Cardiac ventricle fibroblast (primary cell): ENCODE measurements at places on chromosomes 16 and 17. TPM values are rescaled to one million over a fixed set of nuclear protein-coding genes. Genes with fewer than 3 reads are reported as not detected.

AOC3 gene
- 3.3 and 6.3 TPM in 2 replicates for total RNA-seq

CDH13 gene
- 71.3 and 75.6 TPM in 2 replicates for total RNA-seq

CCDC144A gene
- 0.68 and 1.3 TPM in 2 replicates for total RNA-seq

LSM12 gene
- total RNA-seq = 34.0 and 34.5 TPM in 2 replicates

DPEP3 gene
- not detected in 2 replicates for total RNA-seq

KIF18B gene
- total RNA-seq = 1.00 and 1.5 TPM in 2 replicates

SPATA32 gene
- not detected in 2 replicates for total RNA-seq

STX1B gene
- 0.25 and 0.29 TPM in 2 replicates for total RNA-seq

TNFSF13 gene
- 3.2 and 8.0 TPM in 2 replicates for total RNA-seq

C1QL1 gene
- 0.31 TPM in 1 of 2 replicates, not detected in the other for total RNA-seq

RAP1GAP2 gene
- 0.24 and 0.31 TPM in 2 replicates for total RNA-seq

PMFBP1 gene
- not detected in 2 replicates for total RNA-seq

PAQR4 gene
- total RNA-seq = 1.4 and 2.0 TPM in 2 replicates

FBXO39 gene
- 0.31 and 0.39 TPM in 2 replicates for total RNA-seq

C16orf92 gene
- total RNA-seq = not detected in 2 replicates

GLP2R gene
- 0.06 and 0.39 TPM in 2 replicates for total RNA-seq

USP43 gene
- total RNA-seq = not detected in 2 replicates

NOXO1 gene
- total RNA-seq = not detected in 2 replicates

CDT1 gene
- 2.2 and 6.1 TPM in 2 replicates for total RNA-seq

ABI3 gene
- 0.12 TPM in 1 of 2 replicates, not detected in the other for total RNA-seq

PABPN1L gene
- total RNA-seq = not detected in 2 replicates
